Activated T-cell treated with anti-CD3 and anti-CD28 coated beads, Interleukin-2, amount 50 U/mL, for 48 hours (primary cell): ENCODE measurements at places on chromosomes 16 and 17.

DNA sequence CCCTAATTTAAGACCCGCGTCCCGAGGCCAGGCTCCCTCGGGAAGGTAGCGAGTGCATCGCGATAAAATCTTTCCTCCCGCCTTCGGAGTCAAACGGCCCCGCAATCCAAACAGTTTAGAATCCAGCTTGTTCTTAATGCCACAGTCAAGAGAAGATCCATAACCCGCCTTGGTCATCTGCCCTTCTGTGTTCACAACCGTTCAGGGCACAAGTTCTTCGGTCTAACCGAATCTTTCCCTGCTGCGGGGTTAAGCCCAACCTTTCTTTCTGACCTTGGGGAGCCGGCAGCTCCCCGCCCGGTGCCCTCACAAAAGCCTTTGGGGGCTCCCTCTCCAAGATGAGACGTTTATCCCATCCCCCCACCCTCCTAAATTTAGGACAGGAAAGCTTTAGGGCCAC, 30.3 kb downstream of the CPSF4L start:
- DNase-seq: peak; percentile 39

- DNase-seq: no peak
These were observed 1.4 kb upstream of the CHST4 start for GRCh38 chr16:71524566-71525553.

DNA sequence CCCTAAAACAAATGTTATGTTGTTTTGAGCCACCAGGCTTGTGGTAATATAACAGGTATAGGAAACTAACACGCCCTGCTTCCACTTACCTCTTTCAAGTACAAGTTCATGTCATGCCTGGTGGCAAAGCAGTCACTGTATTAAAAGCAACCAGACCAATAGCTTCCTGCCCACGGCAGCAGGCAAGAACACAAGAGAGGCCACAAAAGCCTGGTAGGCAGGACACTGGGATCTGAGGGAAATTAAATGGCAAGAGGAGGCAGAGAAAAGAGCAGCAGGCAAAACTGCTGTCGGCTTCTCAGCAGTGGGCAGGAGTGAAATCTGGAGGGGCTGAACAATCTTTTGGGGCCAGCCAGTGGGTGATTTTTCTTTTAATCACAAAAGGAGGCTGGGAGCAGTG, 2.2 kb downstream of the CYTH1 start:
- peak; percentile 69 for DNase-seq

GRCh38 chr17:16926571-16927451, 45.1 kb downstream of the TNFRSF13B start:
- no peak for DNase-seq

DNA sequence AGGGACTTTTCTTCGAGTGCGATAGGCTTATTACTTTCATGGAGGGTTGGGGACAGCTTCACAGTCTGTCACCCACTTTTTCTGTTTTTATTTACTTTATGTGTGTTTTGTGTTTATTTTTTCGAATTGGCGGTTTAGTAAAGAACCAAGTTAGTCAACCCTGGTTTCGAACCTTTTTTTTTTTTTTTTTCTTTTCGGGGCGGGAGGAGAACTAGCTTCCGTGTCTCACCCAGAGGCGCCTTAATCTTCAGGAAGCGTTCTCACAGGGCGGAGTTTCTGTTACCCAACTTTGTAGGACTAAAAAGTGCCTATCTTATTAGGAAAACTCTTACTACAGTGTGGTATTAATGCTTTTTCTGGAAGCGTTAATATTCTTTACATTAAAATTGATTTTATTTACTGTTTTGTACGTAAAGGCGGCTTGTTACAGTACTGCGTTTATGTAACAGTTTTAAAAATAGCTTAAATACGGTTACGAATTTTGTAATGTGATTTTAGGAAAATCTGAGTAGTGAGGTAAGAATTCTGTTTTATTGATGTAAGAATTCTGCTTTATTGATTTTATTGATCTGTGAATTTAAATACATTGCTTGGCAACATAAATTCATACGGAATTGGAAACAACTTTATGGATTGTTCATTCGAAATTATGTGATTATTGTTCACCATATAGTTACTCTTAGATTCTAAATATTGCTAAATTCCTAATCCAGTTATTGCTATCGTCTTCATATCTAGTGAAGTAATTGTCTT, 885 bp downstream of the ZNF207 start:
- DNase-seq: no peak

- no peak for DNase-seq
These were observed 60.6 kb downstream of the NT5M start for GRCh38 chr17:17363638-17364337.

DNA sequence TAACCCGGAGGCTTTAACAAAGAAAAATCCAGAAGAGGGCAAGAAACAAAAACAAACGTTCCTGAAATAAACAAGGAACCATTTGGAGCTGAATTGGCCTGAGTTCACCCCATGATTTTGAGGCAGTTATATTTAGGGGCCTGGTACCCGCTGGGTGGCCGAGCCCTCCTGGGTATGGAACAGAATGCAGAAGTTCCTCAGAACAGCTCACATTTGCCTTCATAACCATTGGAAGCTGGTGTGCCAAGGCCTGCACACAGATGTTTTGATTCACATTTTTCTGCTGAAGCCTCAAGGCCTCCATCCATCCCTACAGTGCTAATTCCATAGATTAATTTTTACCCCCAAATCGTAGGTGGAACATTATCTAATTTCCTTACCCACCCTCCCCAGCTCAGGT, 3.3 kb upstream of the ZFHX3 start:
- DNase-seq: no peak

DNA sequence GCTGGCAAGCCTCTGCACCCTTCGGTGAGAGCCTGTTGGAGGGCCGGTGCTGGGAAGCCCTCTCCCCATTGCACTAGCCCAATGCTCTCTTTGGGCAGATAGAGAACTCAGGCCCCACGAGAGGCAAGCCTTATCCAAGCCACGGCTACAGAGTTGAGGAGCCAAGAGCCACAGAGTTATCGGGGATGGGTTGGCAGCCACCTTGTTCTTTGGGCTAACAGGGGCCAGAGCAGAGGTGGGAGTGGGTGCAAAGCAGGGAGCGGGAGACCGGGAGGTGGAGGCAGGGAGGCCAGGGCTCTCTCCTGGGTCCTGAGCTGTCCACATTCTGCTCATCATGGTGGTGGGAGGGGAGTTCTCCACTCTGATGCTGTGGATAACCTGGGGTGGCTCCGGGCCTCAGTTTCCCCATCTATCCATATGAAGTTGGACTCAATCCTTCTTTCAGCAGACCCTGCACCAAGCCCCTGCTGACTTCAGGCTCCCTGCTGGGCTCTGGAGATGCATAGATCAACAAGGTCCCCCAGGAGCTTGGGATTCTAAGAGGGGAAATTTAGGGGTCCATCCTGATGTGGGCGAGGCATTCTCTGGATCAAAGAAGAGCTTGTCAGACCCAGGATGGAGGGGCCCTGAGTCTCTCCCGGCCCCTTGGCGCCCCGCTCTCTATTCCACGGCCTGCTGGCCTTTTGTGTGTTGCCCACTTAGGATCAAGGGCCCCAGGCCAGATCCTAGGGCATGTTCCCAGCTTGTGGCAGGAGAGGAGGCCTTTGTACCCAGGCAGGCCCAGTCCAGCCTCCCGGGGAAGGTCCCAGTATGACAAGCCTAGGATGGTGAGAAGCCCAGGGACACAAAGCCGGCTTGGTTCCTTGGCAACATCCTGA, 557 bp upstream of the CX3CL1 start:
- DNase-seq: no peak

- DNase-seq: no peak
These were observed 49.0 kb downstream of the ACSM1 start for GRCh38 chr16:20648436-20648835.

GRCh38 chr17:79000396-79001189, 9.0 kb downstream of the CANT1 start:
- no peak for DNase-seq

DNA sequence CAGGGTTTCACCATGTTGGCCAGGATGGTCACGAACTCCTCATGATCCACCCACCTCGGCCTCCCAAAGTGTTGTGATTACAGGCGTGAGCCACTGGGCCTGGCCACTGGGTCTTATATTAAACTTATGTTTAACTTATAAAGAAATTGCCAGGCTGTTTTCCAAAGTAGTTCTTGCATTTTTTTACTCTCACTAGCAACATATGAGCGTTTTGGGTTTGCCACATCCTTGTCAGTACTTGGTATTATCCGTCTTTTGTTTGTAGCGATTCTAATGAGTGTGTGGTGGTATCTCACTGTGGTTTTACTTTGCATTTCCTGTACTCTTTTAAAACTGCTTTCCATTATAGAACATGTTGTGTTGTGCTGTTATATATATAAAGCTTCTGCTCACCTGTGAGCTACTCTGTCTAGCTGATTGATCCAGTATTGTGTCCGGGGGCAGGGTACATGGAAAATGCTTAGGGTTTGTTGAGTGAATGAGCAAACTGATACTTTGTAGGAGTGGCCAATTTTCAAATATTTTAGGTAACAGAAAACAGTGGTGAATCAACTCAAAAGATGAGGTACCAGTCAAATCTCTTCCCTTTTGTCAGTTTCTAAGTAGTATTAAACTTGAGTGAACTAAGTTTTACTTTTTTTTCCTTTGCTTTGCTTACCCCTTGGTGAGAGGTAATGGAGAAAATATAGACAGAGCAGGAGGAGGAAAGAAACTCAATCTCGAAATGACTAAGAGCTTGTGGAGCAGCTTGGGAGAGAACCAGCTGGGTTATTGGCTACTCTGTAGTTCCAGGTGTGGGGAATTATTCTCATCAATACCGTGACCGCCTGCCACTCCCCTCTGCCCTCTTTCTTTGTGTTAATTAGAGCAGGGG, 75.8 kb downstream of the PITPNC1 start:
- peak; percentile 44 for DNase-seq

- DNase-seq: no peak
These were observed 83.1 kb downstream of the NT5M start for GRCh38 chr17:17386094-17386800.

DNA sequence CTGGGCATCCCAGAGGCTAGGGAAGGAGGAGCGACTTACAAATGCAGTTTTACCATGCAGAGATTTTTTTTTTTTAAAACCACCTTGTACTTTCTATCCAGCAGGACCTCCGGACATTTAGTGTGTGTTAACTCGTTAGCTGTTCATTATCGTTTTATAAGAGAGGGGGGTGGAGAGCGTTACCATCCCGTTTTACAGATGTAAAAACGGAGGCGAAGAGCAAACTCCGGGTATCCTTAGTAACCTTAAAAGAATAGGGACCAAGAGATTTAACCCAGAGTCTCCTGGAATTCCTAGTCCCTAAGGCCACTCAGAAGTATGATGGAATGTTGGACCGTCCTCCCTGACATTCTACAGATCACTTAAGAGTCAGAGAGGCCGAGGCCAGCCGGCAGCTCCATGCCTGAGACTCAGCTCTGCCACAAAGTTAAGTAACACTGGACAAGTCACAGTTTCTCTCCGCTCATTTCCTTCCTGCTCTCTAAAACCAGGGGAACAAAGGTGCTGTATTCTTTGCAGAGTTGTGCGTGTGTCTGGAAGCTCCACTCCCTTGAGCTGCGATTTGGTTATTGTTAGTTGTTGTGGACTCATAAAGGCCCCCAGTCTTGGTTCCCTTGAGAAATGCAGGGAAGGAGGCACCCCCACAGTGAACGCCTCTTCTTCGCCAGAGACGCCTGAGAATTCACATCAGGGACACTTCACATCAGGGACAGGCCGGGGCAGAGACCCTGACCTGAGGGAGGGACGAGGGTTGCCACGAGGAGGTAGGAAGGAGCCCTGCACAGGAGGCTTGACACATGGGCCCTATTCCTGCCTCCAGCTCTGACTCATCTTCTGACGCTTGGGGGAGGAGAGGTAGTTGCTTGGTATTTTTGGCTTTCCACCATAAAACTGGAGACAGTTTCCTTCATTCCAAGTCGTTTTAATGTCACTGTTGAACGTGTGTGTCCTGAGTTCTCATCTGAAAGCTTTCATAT, 1.2 kb downstream of the DUSP14 start:
- peak; percentile 41 for DNase-seq

GRCh38 chr17:76681222-76682137, 29.3 kb downstream of the MXRA7 start:
- DNase-seq: peak; percentile 77

DNA sequence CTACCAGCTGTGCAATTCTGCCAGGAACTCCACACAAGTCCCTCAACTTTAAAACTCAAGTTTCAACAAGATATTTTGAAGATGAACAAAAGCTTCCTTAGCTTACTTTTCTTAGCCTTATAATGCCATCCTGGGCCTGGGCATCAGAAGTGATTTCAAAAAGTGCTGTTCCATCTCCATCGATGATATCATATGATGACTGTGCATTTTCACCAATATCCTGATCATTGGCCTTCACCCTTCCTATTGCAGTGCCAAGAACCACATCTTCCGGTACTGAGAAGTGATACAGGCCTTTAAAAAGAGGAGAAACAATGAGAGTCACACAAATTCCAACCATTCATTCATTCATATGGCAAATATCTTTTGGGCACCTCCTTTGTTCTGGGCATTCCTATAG, 215.4 kb downstream of the CDH8 start:
- DNase-seq: no peak

- peak; percentile 55 for DNase-seq
These were observed 46.9 kb downstream of the TUBD1 start for GRCh38 chr17:59845595-59846393.
